ENCODE measurements at places on chromosomes 2 and 18.

- DNase-seq, result no peak
Observed at GRCh38 chr18:7059276-7059675, 58.3 kb downstream of the LAMA1 start.

GRCh38 chr2:27591745-27592144 lies 8.9 kb downstream of the ZNF512 start:
- peak; percentile 49 for DNase-seq

DNA sequence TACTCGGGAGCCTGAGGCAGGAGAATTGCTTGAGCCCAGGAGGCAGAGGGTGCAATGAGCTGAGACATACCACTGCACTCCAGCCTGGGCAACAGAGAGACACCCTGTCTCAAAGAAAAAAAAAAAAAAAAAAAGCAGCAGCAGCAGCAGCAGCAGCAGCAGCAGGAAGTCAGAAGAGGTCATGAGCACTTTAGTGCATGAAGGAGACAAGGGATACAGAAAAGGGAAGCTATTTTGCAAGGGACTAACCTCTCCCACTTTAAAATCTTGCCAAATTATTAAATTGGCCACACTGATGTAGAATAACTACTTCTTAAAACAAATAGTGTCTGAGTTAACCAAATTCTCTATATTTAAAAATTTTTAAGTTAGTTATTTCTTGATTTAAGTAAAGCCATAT lies 113.4 kb upstream of the PDE1A start:
- DNase-seq, result no peak

DNA sequence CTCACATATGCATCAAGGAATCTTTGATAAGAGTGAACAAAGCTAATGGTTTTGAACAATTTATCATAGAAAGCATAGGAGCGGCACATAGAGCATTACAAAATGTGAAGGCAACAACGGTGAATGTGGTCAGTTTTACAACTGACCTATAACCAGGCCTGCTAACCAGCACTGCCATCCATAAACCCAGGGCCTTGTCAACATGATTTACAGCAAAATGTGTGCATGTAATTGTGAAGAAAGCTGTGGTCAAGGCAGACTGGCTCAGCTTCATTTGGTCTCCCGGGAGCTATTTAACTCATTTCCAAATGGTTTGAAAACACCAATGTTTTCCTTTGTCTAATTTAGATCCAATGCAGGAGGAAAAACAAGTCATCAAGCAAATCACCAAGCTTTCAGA lies 119.8 kb downstream of the DHRS9 start:
- DNase-seq, result no peak

DNA sequence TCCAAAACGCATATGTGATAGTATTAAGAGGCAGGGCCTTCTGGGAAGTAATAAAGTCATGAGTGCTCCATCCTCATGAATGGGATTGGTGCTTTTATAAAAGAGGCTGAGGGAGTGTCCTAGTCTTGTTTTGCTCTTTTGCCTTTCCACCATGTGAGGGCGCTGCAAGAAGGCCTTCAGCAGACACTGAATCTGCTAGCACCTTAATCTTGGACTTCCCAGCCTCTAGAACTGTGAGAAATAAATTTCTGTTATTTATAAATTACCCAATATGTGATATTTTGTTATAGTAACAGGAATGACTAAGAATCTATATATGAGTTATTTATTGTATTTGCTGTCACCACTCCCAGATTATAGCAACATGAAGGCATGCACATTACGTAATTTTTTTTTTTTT lies 63.5 kb downstream of the PLA2R1 start:
- DNase-seq, result no peak

- no peak for DNase-seq
Observed at GRCh38 chr2:174011173-174011572, 46.0 kb upstream of the SP3 start.

Data from adipocyte (in vitro differentiated cells).